SJCRH30 (cell line): ENCODE measurements at places on chromosomes 1 and 21.

- DNase-seq = no peak
These were observed 21.1 kb downstream of the PROX1 start for GRCh38 chr1:214008791-214009422.

DNA sequence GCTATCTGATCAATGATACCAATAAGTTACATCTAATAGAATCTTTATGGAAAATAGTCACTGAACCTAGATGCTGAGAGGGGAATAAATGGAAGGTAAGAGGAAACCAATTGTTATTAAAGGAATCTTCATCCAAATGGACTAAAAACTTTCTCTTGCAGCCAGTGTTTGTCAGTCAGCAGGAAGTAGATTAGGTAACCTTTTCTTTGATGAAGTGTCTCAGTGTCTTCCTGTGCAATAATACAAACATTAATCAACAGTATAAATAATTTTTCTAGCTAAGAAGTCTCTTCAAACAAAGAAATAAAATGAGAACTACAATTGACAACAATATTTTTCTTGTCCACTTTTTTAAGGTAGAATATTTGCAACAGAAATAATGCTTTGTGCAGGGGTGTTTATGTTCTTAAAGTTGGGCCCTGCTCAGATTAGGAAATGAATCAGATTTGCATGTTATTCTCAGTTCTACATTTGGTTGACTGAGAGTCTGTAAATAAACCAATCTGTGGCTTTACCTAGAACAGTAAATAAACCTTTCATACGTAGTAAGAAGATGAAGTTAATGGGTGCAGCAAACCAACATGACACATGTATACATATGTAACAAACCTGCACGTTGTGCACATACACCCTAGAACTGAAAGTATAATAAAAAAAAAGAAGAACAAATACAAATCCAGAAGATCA is 391.4 kb downstream of the MRPL39 start:
- no peak for DNase-seq

- peak; percentile 62 for DNase-seq
These were observed 1.1 kb downstream of the MIA3 start for GRCh38 chr1:222618880-222619596.

GRCh38 chr1:29292344-29292743 is 56.0 kb downstream of the PTPRU start:
- no peak for DNase-seq

DNA sequence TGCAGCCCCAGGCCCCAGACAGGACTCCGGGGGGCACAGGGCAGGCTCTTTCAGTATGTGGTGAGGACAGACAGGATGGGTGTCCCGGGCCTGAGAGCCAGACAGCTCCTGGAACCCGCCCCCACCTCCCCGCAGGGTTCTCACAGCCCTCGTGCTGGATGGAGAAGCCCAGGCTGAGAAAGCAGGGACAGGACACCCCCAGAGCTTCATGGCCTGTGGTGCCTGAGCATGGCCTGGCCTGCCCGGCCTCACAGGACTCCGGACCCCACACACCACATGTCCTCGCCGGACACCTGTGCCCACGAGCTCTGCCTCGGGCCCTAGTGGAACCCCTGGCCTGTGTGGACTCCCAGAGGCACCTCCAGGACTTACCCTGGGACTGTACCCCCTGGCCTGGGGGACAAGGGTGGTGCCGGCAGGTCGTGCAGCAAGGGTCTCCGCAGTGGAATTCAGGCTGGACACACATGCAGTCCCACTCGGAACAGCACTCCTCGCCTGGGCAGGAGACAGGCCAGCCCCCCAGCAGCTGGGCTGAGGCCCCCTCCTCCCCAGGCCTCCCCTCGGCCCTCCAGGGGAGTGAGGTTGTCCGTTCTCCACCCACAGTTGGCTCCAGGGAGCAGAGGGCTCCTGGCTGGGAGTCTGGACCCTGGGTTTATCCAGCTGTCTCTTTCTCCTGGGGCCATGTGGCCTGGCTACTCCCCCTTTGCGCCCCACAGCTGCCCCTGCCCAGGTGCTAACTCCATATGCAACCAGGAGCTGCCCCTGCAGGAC is 1.2 kb downstream of the TNFRSF18 start:
- DNase-seq = peak; percentile 74

DNA sequence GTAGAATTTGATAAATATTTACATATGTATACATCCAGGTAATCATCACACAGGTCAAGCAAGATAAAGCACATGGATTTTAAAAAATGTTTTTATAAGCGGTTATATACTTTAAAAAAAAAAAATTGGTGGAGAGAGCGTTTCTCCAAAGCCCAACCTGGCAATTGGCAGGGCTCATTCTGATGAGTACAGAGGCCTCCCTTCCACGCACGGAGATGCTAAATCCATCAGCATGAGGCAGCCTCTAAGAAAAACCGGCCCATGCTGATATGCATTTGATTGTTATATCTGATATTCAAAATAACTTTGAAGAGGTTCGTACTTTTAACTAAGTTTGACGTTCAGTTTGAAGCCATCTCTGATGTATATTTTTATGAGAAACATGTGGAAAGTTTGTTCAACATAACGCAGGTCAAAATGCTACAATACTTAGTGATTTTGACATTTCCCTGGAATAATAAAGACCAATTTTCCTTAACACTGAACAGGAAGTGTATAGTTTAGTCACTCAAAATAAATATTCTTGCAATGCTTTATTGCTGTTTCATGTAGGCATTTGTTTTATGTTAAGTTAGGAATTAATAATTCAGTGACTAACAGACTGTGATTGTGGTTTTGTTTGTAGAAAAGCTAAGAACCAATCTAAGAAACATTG is 151.7 kb downstream of the NR5A2 start:
- no peak for DNase-seq

GRCh38 chr1:3623441-3624199 is 1.2 kb upstream of the TPRG1L start:
- DNase-seq = no peak

- no peak for DNase-seq
These were observed 25.4 kb downstream of the RIPK4 start for GRCh38 chr21:41741253-41742072.

DNA sequence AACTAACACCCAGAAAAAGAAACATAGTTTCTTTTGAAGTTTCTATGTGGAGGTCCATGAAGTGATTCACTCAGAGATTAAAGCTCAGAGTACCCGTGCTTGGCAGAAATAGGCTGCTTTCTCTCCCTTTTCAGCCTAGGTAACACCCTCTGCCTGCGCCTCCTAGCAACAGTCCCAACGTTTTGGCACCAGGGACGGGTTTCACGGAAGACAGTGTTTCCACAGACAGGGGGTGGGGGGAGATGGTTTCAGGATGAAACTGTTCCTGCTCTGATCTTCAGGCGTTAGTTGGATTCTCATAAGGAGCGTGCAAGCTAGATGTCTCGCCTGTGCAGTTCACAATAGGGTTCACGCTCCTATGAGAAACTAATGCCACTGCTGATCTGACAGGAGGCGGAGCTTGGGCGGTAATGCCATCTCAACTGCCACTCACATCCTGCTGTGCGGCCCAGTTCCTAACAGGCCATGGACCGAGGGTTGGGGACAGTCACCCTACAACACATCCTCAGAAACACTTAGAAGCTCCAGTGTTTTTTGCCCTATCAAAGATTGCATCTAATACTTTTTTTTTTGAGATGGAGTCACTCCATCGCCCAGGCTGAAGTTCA is 53.2 kb downstream of the CHML start:
- DNase-seq = no peak

- no peak for DNase-seq
These were observed 60.5 kb downstream of the CD58 start for GRCh38 chr1:116510361-116510760.

DNA sequence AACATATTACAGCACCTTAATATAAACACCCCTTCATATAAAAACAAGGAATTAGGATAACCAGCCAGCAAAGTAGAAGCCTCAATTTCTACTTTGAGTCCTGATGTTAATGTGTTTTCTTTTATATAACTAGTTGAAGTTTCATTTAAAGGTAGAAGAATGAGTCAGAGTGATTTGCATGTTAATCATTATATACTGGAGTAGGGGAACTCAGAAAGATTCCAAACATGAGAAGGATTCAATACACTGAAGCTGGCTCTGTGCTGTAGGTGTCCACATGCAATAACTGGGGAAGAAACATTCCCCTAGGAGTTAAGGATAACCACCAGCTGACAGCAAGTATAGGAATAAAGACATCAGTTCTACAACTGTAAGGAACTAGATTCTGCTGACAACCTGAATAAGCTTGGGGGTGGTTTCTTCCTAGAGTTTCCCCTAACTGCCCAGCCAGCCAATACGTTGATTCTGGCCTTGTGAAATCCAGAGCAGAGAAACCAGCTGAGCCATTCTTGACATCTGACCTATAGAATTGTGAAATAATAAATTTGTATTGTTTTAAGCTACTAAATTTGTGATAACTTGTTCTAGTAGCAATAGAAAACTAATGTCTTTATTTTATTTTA is 33.4 kb upstream of the RNPC3 start:
- DNase-seq = no peak

GRCh38 chr1:170714163-170714562 is 50.2 kb downstream of the PRRX1 start:
- no peak for DNase-seq

DNA sequence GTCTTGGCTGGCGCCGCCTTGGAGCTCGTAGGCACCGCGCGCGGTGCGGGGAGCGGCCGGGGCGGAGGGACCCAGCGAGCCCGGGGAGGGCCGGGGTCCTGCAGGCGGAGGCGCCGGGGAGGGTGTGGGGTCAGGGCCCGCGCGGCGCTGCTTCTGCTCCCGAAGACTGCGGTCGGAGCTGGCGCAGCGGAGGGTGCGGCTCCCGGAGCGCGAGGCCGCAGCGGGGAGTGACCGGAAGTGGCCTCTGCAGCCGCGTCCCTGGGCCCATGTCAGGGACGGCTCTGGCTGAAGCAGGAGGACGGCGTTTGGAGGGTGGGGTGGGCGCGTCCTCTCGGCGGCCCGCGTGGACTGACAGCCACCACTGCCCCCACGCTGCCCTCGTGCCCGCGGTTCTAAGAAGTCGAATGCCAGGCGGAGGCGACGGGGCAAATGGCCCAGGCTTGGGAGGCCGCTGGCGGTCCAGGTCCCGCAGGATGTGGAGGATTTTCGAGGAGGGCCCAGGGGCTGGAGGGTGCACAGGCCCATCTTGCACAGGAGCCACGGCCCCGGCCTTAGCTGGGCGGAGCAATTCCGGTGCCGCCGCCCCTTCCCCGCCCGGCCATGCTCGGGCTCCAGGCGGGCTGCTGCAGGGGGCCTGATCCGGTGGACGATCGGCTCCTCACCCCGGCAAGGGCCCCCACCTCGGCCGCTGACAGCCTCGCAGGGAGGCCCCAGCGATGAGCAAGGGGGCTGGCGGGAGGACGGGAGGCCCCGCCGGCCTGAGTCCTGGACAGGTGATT is 7.7 kb upstream of the ZNF669 start:
- DNase-seq = peak; percentile 61

- no peak for DNase-seq
These were observed 527.5 kb upstream of the DAB1 start for GRCh38 chr1:57951390-57951789.

DNA sequence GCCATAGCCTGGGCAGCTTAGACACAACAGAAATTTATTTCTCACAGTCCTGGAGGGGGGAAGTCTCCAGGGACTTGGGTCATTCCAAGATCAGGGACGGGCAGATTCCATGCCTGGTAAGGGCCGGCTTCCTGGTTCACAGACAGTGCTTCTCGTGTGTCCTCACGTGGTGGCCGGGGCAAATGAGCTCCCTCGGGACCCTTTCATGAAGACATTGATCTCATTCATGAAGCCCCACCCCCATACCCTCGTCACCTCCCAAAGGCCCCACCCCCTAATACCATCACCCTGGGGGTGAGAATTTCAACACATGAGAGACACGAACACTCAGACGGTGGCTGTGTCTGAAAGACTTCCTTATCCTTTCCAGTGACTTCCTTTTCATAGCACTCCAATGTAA is 51.5 kb downstream of the ACOT7 start:
- peak; percentile 90 for DNase-seq

DNA sequence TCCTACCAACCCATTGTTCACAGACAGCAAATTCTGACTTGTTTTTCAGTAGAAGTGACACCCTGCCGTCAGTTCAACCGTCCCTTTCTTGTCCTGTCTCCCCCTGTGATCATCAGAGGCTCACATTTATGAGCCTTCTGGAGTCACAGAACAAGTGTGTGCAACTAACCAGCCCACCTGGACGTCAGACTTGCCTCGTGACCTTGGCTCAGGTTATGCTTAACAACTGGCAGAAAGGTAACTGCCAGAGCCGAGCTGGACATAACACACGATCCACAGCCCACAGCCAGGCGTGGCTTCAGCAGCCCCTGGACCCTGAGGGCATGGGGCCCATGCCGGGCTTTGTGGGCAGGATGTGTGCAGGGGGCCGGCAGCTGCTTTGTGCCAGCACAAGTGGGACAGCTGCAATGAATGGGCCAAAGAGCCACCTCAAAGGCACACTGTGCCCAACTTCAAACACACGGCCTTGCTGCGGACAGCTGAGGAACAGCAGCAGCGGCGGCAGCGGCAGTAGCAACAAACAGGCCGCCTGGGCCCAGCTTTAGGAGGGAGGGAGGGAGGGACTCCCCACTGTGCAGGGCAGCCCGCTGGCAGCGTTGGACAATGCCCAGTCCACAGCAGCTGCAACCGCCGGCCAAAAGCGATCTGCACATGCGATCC is 103.9 kb downstream of the ZBTB18 start:
- DNase-seq = peak; percentile 98

- no peak for DNase-seq
These were observed 44.8 kb upstream of the KCND3 start for GRCh38 chr1:112034277-112034676.

DNA sequence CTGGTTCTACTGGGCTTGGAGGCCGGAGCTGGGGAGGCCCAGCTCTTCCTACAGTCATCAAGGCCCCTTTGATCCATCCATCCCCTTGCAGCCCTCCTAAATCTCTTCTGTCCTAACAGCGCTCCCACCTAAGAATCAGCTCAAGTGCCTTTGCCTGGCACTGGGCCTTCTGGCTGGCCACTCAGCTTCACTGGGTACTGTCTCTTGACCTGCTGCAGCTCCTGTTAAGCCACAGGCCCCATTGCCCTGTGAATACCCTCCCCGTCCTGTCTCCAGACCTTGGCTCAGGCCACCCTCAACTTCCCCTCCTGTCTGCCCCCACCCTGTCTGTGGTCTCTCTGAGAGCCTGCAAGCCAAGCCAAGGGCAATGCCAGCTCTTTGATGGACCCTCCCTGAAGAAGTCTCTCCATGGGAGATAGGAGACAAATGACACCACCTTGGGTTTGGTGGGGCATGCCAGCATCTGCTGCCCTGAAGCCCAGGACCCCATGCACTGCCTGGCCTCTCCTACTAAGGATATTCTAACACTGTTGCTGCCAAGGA is 27.3 kb downstream of the FAM151A start:
- DNase-seq = no peak

GRCh38 chr21:45470087-45470515 is 65.1 kb downstream of the COL18A1 start:
- DNase-seq = no peak

DNA sequence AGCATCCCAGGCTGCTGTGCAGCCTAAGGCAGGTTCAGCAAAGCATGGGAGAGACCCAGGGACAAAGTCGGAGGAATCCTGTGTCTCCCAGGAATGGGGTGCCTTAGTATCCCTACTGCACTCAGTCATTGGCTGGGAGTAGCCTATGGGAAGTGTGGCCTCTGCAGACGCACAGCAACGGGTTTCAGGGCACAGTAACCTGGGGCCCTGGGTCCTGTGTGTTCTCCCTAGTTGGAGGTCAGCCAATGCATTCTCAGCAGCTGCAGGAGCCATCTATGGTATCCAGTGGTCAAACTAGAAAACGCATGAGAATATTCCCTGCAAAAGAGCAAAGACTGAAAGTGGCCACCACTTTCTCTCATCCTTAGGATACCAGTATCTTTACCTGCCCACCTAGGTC is 13.7 kb upstream of the C1orf21 start:
- DNase-seq = peak; percentile 16

GRCh38 chr1:89381618-89382017 is 17.8 kb downstream of the GBP6 start:
- no peak for DNase-seq
